Islet precursor cell (in vitro differentiated cells): ENCODE measurements at places on chromosomes 2 and 18.

DNA sequence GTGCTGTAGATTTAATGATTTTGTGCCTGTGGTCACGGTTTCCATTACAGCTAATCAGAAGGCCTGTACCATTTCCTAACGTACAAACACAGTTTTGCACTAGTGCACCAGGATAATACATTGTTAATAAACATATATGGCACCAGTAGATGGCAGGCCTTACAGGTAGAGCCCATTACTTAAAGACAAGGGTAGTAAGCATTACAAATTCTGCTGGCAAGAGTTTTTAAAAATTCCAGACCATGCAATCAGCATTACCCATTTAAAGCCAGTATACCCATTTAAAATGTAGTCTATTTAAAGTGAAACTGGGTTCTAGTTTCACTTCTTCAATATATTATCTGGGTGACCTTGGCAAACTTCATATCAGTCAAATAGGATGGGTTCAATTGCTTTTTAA is 224.2 kb downstream of the NUP35 start:
- no peak for DNase-seq

- DNase-seq, result no peak
These were observed 1420.6 kb upstream of the NXPH2 start for GRCh38 chr2:140200764-140201163.

GRCh38 chr2:158493458-158493857 is 36.7 kb downstream of the PKP4 start:
- no peak for DNase-seq

DNA sequence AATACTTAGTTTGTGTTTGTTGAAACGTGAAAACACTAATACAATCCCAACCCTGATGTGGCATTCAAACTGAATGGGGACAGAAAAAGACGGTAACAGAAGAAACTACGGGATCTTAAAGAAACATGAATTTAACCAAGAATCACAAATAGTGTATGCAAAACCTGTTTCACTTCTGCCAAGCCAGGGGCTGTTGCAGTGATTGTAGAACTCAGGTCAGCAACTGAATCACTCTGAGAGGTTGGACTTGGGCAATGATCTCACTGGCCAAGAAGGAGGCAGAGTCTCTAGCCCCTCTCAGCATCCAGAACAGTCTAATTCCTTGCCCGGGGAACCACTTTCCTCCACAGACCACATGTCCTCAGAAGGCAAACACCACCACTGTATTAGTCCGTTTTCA is 54.9 kb upstream of the CRIM1 start:
- no peak for DNase-seq

GRCh38 chr18:31419457-31419932 is 28.0 kb upstream of the DSG3 start:
- DNase-seq, result no peak
